ENCODE measurements at places on chromosomes 5 and 9. TPM values are rescaled to one million over a fixed set of nuclear protein-coding genes. Genes with fewer than 3 reads are reported as not detected.

Gene FOXD4L6
- total RNA-seq, result not detected

Gene PCDHGA12
- 13.7 TPM for total RNA-seq

Gene DUSP1
- total RNA-seq, result 189 TPM

Gene IFNA13
- not detected for total RNA-seq

Gene CCNB1
- under 0.01 TPM for total RNA-seq

Gene PLPPR1
- not detected for total RNA-seq

Gene RAPGEF6
- total RNA-seq, result 36.8 TPM

Gene CATSPER3
- 0.48 TPM for total RNA-seq

Gene IRX2
- total RNA-seq, result not detected

Gene ARSI
- total RNA-seq, result 4.3 TPM

Gene ARID3C
- not detected for total RNA-seq

Gene ABLIM3
- 2.6 TPM for total RNA-seq

Gene EEIG1
- total RNA-seq, result 140 TPM

DNA sequence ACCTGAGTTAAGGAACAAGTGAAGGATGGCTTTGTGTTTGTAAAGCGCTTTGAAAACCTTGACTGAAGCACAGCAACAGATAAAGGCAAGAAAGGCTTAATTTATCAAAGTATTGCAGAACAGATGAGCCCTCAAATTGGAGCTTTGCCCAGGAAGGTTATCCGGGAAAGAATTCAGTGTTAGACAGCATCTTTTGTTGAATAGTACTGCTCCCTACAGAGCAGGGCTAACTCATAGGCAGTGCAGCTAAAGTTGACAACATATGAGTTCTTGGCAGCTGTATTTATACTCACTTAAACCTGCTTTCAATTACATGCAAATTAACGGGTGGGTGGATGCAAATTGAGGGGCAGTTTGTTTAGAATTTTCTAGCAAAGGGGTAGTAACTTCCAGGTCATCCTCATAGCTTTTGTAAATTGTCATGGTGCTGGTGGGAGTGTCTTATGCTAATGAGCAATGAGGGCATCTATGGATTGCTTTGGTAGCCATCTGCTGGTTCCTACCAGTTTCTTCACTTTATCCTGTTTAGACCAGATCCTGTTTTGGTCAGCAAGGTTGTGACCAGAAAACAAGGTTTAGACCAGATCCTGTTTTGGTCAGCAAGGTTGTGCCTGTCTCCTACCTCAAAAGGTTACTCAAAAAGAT lies 105.8 kb downstream of the GDA start:
- no peak overlapping the region for H3K4me3 ChIP-seq
- no peak for DNase-seq
- H3K27me3 ChIP-seq, result no peaks in the 10 kb centered on the region
- no peak overlapping the region for H3K27ac ChIP-seq
- H3K4me1 ChIP-seq, result no peaks in the 10 kb centered on the region

DNA sequence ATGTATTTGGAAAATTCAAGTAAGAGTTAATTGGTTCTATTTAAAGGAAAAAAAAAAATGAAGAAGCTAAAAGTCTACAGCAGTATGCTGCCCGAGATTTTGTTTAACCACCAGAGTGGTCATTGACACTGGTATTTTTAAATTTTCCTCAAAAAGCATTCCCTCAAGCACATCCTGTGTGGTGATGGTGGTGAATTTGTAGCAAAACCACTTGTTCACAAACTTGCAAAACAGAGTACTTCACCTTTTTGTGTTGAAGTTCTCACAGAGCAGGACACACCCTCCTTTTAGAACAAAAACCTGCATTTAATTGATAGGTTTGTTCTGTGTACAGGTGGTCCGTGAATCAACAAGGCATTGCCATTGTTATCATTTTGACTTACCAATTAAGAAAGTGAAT lies 374.2 kb downstream of the EFNA5 start:
- DNase-seq, result no peak
- no peak overlapping the region for H3K27ac ChIP-seq
- no peaks in the 10 kb centered on the region for H3K4me1 ChIP-seq

- no peak overlapping the region for H3K4me3 ChIP-seq
- H3K4me1 ChIP-seq, result peaks cover under 1% of the 10 kb centered on the region
- DNase-seq, result no peak
- peak overlapping the region; percentile 28 for H3K27ac ChIP-seq
- H3K36me3 ChIP-seq, result no peaks in the 10 kb centered on the region
- H3K27me3 ChIP-seq, result no peaks in the 10 kb centered on the region
Measured at GRCh38 chr5:119323601-119324000, 32.2 kb upstream of the TNFAIP8 start.

DNA sequence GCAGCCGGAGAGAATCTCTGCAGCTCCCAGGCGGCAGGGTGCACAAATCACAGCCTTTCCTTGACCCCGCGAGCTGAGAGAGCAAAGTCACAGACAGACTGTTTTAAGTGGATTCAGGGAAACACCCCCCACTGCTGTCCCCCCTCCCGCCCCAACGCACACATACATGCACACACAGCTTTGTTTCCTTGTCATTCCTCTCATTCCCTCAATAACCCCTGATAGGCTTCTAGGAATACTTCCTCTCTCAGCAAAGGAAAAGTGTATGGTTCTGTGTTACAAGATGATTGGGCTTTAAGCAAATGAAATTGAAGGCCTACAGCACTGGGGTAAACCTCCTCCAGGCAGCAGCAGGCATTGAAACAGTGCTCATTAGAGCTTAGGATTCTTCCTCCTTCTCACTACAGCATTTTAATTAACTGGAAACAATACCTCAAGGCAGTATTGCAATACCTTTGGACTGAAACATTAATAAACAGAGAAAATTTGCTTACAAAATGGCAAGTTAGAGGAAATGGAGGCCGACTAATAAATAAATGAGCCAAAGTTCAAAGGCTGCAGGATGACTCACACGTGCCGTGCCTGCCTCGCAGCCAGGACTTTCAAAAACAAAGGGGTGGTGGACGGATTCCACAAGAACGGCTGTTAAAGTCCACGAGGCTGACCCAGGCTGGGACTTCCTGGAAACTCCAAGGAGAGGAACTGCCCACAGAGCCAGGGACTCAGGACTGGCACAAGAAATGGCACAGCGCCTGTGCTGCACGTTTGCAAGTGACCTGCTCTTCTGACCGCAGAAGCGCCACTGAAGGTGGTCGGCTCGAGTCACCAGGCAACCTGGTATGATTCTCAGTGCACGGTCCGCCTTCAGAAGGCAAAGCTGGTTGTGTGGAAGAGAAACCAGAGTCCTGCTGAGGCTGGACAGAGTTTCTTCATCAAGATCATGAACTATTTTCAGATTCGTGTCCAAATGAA lies 236.2 kb downstream of the SYK start:
- peak overlapping the region; percentile 81 for H3K27ac ChIP-seq
- DNase-seq, result peak; percentile 90
- H3K4me3 ChIP-seq, result no peak overlapping the region
- no peaks in the 10 kb centered on the region for H3K27me3 ChIP-seq
- peaks cover 24% of the 10 kb centered on the region for H3K4me1 ChIP-seq

GRCh38 chr9:8114826-8115225 lies 315.2 kb upstream of the DMAC1 start:
- H3K4me1 ChIP-seq, result no peaks in the 10 kb centered on the region
- no peak for DNase-seq
- no peak overlapping the region for H3K27ac ChIP-seq
- H3K27me3 ChIP-seq, result no peaks in the 10 kb centered on the region
- no peaks in the 10 kb centered on the region for H3K36me3 ChIP-seq

GRCh38 chr5:51433052-51433710 lies 49.9 kb downstream of the ISL1 start:
- DNase-seq, result no peak
- H3K4me1 ChIP-seq, result no peaks in the 10 kb centered on the region
- H3K27me3 ChIP-seq, result no peaks in the 10 kb centered on the region
- no peak overlapping the region for H3K27ac ChIP-seq

DNA sequence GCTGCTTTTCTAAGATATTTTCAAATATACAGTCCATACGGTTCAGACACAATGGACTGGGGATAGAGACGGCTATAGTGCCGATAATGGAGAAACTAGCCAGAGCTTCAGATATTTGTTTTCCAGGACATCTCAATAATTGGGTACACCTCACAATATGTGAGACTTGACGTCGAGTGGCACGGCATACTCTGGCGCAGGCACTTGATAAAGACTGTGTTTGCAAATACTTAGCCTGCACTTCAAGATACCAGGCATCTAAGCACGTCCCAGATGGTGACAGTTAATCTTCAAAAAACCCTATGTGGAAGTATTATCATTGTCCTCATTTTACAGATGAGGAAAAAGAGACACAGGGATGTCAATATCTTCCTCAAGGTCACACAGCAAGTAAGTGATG lies 48.5 kb downstream of the SEMA5A start:
- no peak overlapping the region for H3K27ac ChIP-seq
- H3K27me3 ChIP-seq, result no peaks in the 10 kb centered on the region
- no peak overlapping the region for H3K4me3 ChIP-seq
- DNase-seq, result no peak

GRCh38 chr5:176739461-176740051 lies 70.8 kb upstream of the UNC5A start:
- H3K36me3 ChIP-seq, result no peaks in the 10 kb centered on the region
- no peaks in the 10 kb centered on the region for H3K27me3 ChIP-seq
- H3K4me3 ChIP-seq, result no peak overlapping the region

DNA sequence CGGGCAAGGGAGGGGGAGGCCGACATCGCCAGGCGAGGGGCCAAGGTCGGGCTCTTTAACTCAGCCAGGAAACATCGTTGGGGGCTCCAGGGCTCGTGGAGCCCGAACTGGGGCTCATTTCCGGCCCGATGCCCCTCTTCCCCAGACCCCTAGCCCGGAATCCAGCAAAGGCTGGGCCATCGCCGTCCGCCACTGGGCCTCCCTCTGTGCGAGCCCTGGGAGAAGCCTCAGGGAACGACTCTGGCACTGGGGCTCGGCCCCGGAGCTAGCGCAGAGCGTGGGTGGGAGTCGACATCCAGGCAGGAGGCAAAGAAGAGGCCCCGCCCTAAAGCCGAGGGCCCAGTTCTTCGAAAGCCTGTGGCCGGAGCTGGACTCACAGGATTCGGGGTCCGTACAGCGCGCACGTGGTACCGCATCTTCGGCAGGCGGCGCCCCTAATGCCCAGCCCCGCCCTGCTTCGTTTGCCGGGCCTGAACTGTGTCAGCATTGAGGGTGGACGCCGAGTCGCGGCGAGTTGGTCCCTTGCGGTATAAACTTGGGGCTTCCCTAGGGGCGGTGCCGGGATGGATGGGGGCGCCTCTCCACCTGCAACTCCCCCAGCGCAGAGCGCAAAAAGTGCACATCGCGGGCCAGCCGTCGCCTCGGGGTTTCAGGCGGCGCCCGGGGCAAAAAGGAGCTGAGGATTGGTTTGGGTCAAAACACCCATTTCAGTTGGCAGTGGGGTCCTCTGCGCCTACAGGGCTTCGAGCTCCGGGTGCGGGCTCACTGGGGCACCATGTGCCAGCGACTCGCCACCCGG lies 3.6 kb upstream of the PAX5 start:
- H3K4me3 ChIP-seq, result peak overlapping the region; percentile 42
- no peak overlapping the region for H3K27ac ChIP-seq
- no peak for DNase-seq
- peaks cover 42% of the 10 kb centered on the region for H3K27me3 ChIP-seq

DNA sequence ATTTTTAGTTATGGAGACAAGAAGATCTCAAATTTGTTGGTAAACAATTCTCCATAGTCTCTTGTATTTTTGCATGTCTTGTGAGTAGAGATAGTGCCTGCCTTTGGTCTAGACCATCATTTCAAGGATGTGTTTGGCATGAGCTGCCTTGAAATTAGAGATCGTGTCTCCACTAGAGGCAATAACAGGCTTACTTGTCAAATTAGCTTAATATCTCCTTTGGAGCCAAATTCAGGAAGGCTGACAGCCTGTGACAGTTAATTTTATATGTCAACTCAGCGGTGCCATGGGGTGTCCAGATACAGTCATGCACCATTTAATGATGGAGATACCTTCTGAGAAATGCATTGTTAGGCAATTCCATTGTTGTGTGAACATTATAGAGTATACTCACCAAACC lies 24.8 kb upstream of the PRDM9 start:
- DNase-seq, result no peak
- H3K27me3 ChIP-seq, result no peaks in the 10 kb centered on the region
- no peaks in the 10 kb centered on the region for H3K4me1 ChIP-seq
- no peak overlapping the region for H3K27ac ChIP-seq

- no peak overlapping the region for H3K27ac ChIP-seq
- DNase-seq, result no peak
- H3K27me3 ChIP-seq, result no peaks in the 10 kb centered on the region
- no peaks in the 10 kb centered on the region for H3K36me3 ChIP-seq
- H3K4me1 ChIP-seq, result no peaks in the 10 kb centered on the region
Measured at GRCh38 chr5:63306909-63307308, 655.3 kb downstream of the HTR1A start.

DNA sequence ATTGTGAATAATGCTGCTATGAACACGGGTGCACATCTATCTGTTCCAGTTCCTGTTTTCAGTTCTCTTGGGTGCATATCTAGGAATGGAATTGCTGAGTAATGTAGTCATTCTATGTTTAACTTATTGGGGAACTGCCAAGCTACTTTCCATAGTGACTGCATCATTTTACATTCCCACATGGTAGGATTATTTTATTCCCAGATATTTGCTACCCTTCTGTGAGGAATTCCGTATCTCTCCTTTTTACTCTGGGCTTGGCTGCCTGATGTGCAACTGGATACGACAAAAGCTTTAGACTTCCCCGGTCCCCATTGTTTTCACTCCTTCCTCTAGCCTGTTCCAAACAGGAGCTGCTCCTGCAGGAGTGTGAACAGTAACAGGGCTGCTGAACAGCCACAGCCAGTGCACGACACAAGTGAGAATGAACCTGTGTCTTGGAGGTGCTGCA lies 7.2 kb downstream of the TAS2R1 start:
- H3K4me1 ChIP-seq, result no peaks in the 10 kb centered on the region
- no peaks in the 10 kb centered on the region for H3K27me3 ChIP-seq
- DNase-seq, result no peak
- no peaks in the 10 kb centered on the region for H3K36me3 ChIP-seq
- H3K27ac ChIP-seq, result no peak overlapping the region
- H3K4me3 ChIP-seq, result no peak overlapping the region

- H3K36me3 ChIP-seq, result no peaks in the 10 kb centered on the region
- H3K4me3 ChIP-seq, result no peak overlapping the region
- no peaks in the 10 kb centered on the region for H3K27me3 ChIP-seq
- no peak overlapping the region for H3K27ac ChIP-seq
- no peaks in the 10 kb centered on the region for H3K4me1 ChIP-seq
Measured at GRCh38 chr5:81837667-81838306, 86.9 kb upstream of the SSBP2 start.

GRCh38 chr5:36744773-36745589 lies 131.6 kb upstream of the NIPBL start:
- no peaks in the 10 kb centered on the region for H3K4me1 ChIP-seq
- H3K27ac ChIP-seq, result peak overlapping the region; percentile 33

GRCh38 chr9:68418259-68418845 lies 61.9 kb downstream of the PGM5 start:
- H3K27ac ChIP-seq, result peak overlapping the region; percentile 18
- H3K36me3 ChIP-seq, result no peaks in the 10 kb centered on the region
- no peaks in the 10 kb centered on the region for H3K4me1 ChIP-seq
- H3K4me3 ChIP-seq, result no peak overlapping the region
- no peak for DNase-seq
- H3K27me3 ChIP-seq, result no peaks in the 10 kb centered on the region

GRCh38 chr9:68841276-68842052 lies 136.4 kb downstream of the PIP5K1B start:
- no peaks in the 10 kb centered on the region for H3K27me3 ChIP-seq
- no peak overlapping the region for H3K4me3 ChIP-seq
- H3K36me3 ChIP-seq, result no peaks in the 10 kb centered on the region
- H3K4me1 ChIP-seq, result no peaks in the 10 kb centered on the region
- no peak for DNase-seq

- no peaks in the 10 kb centered on the region for H3K27me3 ChIP-seq
- no peak overlapping the region for H3K27ac ChIP-seq
- no peak overlapping the region for H3K4me3 ChIP-seq
- no peaks in the 10 kb centered on the region for H3K4me1 ChIP-seq
Measured at GRCh38 chr5:66041627-66042026, 102.5 kb upstream of the SREK1 start.

All from uterus (tissue), 4 donors.